ENCODE measurements at places on chromosomes 3 and 15.

DNA sequence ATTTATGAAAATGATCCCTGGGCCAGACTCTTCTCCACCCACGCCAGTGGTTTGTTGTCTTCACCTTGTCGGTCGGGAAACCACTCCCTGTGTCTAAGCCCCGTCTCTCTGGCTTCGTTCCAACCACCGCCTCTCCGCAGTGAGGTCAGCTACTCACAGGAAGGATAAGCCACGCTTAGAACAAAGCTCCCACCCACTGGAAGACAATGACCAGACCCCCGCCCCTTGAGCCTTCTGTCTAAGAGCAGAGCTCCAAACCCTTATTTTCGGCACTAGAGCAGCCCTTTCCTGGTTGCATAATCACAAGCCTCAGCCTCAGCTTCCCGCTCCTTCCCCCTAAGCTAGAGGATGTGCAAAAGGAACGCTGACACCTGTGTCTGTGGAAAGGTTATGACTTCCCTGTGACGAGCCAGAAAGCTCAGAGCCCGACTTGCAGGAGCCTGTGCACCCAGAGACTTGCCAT, 114.9 kb upstream of the MEF2A start:
- peak; percentile 41 for DNase-seq

GRCh38 chr3:41041899-41042298, 157.4 kb upstream of the CTNNB1 start:
- DNase-seq: no peak

DNA sequence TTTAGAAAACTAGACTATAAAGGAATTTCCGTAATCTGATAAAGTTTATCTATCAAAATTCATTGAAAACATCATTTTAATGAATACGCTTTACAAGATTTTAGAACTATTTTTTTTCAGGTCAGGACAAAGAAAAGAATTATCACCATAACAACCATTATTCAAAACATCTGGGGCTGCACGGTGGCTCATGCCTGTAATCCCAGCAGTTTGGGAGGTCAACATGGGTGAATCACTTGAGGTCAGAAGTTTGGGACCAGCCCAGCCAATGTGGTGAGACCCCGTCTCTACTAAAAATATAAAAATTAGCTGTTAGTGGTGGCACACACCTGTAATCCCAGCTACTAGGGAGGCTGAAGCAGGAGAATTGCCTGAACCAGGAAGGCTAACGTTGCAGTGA, 260.4 kb downstream of the WNT5A start:
- no peak for DNase-seq

- DNase-seq: no peak
These were observed 165.6 kb downstream of the STAG1 start for GRCh38 chr3:136586580-136586979.

- no peak for DNase-seq
These were observed 74.3 kb downstream of the LIPC start for GRCh38 chr15:58506064-58506490.

DNA sequence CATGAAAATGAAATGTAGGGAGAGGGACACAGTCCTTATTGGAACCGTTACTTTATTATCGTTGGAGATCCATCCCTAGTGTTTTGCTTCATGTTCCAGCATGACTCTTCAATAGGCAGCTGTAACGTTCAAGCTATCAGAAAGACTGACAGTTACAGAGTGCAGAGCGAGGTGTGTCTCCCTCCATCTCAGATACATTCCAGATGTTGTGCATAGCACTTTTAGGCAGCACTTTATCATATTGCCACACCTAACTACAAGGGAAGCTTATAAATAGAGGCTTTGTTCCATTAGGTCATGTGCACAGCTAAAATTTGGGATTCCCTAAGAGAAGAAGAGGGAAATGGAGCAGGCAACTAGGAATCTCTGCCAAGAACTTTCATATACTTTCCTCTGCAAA, 1009.6 kb downstream of the ROBO2 start:
- no peak for DNase-seq

- no peak for DNase-seq
These were observed 27.3 kb upstream of the SPTBN5 start for GRCh38 chr15:41921167-41921566.

GRCh38 chr15:87846746-87847145, 409.8 kb downstream of the NTRK3 start:
- DNase-seq: no peak
